Head of caudate nucleus (tissue), 42 donors: ENCODE measurements at places on chromosomes 1 and 21.

DNA sequence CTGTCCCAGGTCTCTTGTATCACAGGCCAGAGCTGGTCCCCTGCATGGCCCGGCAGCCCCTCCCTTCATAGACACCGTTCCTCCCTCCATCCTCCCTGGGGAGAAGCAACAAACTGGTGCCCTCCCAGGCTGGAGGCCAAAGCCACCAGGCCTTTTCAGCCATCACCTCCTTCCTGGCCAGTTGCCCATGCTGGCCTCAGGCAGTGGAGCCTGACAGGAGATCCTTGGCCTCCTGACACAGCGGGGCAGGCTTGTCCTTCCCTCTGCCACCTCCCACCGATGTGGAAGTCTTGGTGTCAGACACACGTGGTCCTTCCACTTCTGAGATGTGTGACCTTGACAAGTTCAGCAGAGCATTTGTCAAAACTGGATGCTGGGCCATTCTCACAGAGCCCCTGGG lies 206.0 kb downstream of the HIVEP3 start:
- DNase-seq, result no peak

- no peak for DNase-seq
These were observed 18.3 kb downstream of the SORT1 start for GRCh38 chr1:109379422-109379821.

GRCh38 chr1:20322825-20323612 lies 32.3 kb downstream of the VWA5B1 start:
- DNase-seq, result no peak

DNA sequence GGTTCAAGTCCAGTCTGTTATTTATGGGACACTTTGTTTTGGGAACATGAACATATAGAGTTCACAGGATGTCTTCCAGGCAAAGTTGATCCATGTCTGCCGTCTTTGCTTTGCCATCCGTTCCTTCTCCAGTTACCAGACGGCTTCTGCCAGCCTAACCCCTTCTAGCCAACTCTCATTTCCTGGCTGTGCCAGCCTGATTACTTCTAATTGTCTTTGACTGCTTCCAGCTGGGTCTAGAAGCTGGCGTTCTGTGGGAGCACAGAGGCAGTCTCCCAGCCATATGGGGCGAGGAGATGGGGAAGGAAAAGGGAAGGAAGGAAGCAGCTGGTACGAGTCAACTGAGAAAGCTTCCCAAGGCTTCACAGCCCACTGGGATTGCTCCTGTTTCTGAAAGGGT lies 3.1 kb upstream of the HUNK start:
- no peak for DNase-seq

DNA sequence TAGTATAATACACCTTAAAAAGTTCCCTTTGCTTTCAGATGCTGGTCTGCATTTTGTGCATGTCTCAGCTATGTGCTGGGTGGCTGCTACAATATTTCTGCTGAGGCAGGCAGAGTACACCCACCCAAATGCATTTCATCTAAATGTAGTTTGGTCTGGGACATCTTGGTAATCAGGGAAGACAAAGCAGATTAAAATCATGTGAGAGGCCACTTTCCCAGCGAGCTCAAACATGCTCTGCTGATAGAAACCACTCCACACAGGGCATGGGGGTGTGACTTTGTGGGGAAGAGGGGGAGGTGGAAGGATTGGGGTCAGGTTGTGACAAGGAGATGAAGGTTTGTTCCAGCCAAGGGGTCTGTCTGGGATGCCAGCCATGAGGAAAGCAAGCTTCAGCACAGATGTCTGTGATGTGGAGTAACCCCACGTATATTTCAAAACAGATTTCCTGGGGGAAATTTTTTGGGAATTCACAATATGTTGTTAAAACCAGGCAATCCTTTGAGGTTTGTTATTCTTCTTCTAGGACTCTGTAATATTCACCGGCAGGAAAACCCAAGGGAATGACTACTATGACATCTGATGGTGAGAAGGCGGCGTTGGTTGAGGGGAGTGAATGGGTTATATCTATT lies 255.1 kb upstream of the FGGY start:
- no peak for DNase-seq

- DNase-seq, result no peak
These were observed 25.6 kb downstream of the SLC26A9 start for GRCh38 chr1:205917466-205918238.

- DNase-seq, result no peak
These were observed 2.7 kb downstream of the ARHGEF11 start for GRCh38 chr1:157042846-157043245.

- DNase-seq, result no peak
These were observed 10.0 kb upstream of the RYR2 start for GRCh38 chr1:237032029-237032428.

DNA sequence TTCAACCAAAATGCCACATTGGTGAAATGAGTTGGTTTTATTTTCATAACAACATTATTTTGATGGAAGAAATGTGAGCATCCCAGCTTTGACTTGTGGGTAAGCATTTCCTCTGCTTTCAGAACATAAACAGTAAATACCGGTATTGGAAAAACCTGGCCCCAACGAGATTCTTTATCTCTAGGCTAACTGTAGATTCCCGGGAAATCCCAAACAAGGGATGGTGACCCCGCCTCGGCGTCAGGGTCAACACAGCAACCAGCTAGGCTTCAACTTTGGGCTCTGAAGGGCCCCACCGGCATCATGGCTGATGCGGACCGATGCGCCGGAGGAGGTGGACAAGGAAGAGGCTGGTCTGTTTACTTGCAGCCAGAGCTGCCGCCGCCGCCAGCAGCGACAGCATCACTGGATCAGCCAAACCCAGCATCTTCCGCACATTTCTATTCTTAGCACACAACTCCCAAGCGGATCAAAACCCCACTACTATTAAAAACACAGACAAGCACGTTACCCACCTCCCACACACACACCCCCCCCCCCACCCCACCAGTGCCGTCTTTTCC lies 1.1 kb downstream of the AKT3 start:
- DNase-seq, result peak; percentile 58

GRCh38 chr1:211935448-211935970 lies 99.8 kb downstream of the INTS7 start:
- DNase-seq, result no peak

DNA sequence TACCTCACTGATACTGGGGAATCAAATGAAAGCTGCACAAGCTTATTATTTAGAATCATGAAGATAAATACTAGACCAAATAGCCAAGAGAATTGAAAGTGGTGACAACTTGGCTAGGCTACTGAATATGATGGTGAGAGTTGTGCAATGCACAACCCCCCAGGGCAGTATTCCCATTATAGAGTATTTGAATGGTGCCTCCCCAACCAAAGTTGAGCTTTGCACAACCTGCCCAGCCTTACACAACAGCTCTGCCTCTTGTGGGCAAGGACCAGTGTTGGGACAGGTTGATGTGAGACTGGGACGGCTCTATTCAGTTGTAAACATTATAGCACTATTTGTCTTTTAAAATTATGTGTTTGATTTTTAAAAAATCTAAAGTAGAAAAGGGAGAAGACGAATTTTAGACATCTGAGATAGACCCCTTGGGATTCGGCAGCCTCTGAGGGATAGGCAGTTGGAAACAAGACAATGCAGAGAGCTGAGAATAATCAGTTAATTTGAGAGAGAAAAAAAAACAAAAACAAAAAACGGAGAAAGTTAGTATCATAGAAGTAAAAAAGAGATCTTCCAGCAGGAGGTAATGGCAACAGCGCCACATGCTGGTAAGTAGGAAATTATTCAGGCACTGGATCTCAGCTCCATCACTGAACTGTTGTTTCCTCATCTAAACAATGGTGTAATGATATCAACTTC lies 91.0 kb upstream of the KCNA3 start:
- peak; percentile 45 for DNase-seq

GRCh38 chr1:11693024-11693590 lies 1.6 kb downstream of the DRAXIN start:
- DNase-seq, result no peak

GRCh38 chr21:17903029-17903806 lies 84.1 kb upstream of the C21orf91 start:
- DNase-seq, result no peak

DNA sequence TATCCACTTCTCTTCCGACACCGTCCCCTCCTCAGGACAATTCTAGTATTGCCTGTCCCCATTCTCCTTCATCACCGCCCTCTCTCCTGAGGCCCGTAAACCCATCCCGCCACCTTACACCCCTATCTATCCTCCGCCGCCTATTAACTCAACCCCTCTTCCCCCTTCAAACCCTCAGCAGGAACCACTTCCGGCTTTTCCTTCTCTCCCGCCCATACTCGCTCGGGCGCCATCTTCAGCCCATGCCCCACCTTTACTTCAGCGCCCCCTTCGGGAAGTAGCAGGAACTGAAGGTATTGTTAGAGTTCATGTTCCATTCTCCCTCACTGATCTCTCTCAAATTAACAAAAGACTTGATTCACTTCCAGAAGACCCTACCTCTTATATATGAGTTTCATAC lies 31.6 kb downstream of the VN1R5 start:
- no peak for DNase-seq

DNA sequence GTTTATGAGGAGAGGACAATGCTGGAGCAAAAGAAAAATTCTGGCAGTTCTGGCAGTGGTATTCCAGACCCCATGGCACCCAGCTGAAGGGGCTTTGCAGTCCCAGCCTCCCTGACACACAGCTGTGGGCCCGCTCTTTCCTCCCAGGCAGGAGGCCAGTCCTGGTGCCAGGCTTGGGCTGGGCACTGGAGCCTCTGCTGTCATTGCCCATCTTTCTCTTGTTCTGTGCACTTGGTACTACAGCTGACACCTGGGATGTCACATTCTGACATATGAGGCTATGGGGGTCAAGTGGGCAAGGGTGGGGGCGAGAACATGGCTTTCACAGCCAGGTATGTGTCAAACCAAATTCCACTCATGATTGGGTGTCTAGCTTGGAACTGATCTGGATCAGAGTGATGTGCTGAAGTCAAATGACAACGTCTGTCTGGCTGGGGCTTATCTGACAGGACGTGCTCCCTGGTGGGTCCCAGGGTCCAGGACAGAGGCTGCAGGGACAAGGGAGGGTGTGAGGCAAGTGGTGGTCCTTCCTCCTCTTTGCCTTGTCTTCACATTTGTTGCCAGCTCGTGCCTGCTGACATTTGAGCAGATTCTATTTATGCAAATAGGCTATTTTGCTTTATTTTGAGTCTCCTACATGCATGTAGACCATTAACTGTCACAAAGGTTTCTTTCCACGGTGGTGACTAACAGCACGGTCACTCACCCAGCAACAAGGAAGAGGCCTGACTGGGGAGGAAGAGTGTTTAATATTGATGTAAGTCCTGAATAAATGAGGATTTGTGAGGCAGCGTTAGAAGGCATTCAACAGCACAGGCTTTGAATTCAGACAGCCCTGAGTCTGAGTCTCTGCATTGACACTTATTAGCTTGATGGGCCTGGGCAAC lies 336.3 kb downstream of the PBX1 start:
- no peak for DNase-seq

- no peak for DNase-seq
These were observed 237.6 kb downstream of the GRIK3 start for GRCh38 chr1:36796733-36797132.

GRCh38 chr1:115173151-115173550 lies 83.8 kb upstream of the TSPAN2 start:
- no peak for DNase-seq

DNA sequence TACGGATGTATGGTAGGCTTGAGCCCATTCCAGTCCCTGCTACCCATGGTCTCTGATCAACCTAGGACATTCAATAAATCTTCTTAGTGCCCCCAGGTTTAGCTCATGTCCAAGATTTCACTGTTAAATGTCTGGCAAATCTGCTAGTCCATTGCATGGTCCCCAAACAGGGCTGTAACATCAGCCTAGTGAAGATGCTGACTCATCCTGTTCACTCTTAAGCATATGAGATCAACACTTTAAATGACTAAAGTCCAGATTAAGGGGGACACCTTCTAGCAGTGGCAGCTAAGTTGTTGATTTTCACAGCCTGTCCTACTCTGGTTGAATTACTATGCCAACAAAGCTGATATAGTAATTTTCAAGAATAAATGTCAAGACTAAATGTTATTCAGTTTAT lies 46.5 kb upstream of the NUF2 start:
- DNase-seq, result no peak

DNA sequence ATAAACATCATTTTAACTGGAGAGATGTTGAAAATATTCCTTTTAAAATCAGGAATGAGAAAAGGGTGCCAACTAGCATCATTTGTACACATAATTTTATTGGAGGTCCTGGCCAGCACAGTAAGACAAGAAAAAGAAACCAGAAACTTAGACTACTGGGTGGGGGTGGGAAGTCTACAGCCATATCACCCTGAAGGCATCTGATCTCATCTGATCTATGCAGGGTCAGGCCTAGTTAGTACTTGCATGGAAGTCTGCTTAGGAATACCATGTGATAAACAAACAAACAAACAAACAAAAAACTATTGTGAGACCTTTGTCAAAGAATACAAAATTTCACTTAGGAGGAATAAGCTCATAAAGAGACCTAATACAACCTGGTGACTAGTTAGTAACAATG lies 54.2 kb downstream of the EIF2B3 start:
- DNase-seq, result no peak

- DNase-seq, result no peak
These were observed 143.8 kb upstream of the PKN2 start for GRCh38 chr1:88540255-88540654.

DNA sequence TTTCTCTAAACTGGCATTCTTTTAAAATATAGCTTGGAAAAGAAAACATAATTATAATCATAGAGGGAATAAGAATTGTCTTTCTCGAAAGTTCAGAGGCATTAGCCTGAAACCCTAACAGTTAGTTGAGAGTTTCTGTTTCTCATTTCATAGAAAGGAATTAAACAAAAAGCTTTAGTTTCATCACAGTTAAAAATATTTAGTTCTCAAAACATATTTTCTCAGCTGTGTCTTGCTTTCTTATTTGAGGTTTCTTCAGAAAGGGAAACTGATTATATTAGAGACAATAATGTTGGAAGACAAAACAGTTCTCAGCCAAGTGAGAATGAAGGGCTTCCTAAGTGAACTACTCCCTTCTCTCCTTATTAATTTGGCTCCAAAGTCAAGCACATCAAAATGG lies 75.4 kb upstream of the C1orf105 start:
- no peak for DNase-seq

DNA sequence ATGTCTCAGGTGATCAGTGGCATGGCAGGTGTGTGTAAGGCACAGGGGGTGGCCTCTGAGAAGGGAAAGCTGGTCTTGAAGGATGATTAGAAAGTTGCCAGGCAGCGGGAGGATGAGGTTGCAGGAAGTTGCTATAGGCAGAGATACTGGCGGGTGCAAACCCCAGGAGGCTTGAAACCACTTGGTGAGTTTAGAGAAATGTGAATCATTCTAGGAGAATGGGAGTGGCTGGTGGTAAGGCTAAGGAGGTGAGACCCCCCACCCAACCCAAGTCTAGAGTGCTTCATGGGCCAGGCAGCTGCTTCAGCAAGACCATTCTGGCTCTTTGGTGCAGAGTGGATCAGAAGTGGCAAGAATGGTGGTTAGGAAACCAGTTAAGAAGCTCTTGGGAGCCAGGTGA lies 9.0 kb downstream of the SH2D2A start:
- no peak for DNase-seq

- DNase-seq, result no peak
These were observed 96.0 kb upstream of the ACTRT2 start for GRCh38 chr1:2925291-2925690.
